ENCODE measurements at places on chromosomes 6 and 20.

DNA sequence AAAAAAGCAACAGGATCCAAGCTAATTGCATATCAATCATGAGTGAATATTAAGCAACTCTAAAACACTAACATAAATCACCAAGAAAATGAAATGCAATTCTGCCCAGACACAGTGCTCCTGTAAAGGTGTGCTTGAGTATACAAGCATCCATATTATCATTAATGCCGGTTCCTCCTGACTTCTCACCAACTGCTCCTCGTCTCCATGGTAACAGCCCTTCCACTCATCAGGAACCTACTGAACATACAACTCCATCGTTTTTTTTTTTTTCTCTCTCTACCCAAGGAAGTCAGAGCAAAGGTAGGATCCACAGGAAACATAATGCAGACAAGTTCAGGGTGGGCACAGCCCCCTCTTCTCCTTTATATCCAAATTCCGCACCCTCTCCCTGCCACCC, 12.4 kb downstream of the GABBR1 start:
- DNase-seq = no peak

DNA sequence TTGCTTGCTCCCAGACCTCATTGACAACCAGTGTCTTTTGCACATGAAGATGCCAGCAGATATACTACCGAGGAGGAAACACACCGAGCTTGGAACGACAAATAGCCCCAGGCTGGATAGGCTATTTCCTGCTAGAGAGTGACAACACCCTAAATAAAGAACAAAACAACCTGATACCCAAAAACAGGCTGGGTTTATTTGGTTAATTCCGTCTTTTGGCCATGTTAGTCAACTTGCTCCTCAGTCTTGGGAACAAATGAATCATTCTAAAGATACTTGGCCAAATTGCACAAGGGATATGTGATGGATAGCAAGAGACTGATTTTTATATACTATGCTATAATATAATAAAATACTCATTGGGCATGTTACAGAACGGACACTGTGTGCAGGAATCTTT, 11.5 kb upstream of the MUC22 start:
- no peak for DNase-seq

- DNase-seq = no peak
These were observed 1.5 kb downstream of the MAP7 start for GRCh38 chr6:136548582-136549299.

GRCh38 chr6:136624347-136624746, 74.1 kb upstream of the MAP7 start:
- no peak for DNase-seq

GRCh38 chr6:63589952-63590411, 17.7 kb downstream of the LOC128125822 start:
- no peak for DNase-seq
